Naive thymus-derived CD8-positive, alpha-beta T cell (primary cell): ENCODE measurements at places on chromosomes 5 and 9.
A peak's percentile ranks its signal among the peaks of the same experiment; 100 is the strongest.

- no peak for DNase-seq
Measured at GRCh38 chr5:7517006-7517405, 121.1 kb downstream of the ADCY2 start.

GRCh38 chr5:174520420-174521396 is 203.7 kb upstream of the MSX2 start:
- DNase-seq = no peak

DNA sequence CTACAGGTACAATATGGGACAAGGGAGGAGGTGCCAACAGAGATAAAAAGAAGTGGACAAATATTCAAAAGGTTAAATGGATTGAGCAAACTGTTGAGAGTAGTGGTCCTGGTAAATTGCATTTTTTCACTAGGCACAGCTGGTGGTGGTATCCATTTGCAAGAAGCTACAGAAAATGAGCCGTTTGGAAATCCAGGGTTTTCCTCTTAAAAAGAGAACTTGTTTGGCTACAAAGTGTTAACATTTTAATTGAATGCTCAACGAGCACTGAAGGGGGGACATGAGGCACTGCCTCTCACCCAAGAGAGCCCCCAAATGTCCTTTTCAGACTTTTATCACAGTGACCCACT is 491 bp upstream of the ZCCHC9 start:
- no peak for DNase-seq

DNA sequence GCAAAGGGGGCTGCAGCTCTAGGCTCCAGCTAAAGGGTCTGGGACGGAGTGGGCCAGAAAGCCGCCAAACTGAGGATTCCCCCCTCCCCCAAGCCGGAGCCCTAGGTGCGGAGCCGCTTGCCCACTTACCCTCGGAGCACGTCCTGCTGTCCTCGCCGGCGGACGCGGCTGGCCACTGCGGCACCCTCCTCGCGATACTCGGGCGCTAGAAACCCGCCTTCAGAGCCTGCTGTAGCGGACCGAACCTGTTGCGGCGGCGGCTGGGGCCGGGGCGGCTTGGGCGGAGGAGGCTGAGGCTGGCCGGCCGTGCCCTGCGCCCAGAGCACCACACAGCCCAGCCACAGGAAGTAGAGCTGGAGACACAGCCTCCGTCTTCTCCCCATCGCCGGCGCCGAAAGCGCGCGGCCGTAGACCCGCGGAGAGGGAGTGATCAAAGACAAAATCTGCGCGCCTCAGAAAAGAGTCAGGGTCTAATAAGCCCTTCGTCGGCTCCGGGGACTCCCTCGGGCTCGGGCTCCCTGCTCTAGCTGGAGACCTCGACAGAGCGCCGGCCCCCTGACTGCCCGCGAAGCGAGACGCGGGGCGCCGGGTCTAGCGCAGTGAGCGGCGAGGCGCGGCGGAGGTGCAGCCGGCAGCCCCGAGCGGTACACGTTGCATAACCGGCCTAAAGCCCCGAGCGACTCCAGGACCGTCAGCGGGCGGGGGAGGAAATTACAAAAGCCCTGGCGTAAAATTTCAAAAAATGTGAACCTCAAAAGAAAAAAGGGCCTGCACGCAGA is 635 bp downstream of the FBN2 start:
- DNase-seq = no peak

- DNase-seq = no peak
Measured at GRCh38 chr5:131791866-131792265, 5.0 kb downstream of the FNIP1 start.

DNA sequence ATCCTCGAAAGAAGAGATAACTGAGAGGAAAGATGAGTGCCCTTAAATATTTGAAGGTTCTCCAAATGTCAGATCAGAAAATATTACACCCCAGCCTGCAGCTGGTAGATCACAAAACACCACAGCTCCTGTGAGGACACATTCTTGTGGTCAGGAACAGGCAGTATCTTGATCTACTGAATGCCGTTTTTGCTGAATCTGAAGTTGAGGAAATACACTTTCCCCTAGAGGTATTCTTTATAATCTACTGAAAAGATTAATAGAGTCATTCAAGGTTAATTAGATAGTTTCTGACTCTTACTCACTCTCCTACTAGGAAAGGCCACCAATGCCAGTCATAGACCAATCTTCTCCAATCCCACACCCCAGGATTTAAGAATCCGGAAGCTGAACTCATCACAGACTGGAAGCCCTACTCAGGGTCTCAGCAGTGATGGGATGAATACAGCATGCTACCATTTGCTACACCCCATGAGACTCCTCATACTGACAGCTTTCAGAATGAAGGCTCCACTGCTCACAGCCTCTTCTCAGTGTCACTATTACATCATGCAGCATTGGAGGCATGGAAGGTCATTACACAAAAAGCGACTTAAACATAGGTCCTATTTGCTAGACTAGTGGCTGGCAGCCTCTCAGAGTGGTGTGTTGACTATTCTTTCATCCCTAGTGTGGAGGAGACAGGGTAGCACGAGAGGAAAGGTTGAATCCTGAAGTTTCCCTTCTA is 143.9 kb upstream of the SLC1A3 start:
- no peak for DNase-seq

GRCh38 chr9:129291041-129291501 is 113.0 kb upstream of the IER5L start:
- DNase-seq = no peak

- DNase-seq = no peak
Measured at GRCh38 chr5:167709625-167710024, 581.8 kb upstream of the WWC1 start.

DNA sequence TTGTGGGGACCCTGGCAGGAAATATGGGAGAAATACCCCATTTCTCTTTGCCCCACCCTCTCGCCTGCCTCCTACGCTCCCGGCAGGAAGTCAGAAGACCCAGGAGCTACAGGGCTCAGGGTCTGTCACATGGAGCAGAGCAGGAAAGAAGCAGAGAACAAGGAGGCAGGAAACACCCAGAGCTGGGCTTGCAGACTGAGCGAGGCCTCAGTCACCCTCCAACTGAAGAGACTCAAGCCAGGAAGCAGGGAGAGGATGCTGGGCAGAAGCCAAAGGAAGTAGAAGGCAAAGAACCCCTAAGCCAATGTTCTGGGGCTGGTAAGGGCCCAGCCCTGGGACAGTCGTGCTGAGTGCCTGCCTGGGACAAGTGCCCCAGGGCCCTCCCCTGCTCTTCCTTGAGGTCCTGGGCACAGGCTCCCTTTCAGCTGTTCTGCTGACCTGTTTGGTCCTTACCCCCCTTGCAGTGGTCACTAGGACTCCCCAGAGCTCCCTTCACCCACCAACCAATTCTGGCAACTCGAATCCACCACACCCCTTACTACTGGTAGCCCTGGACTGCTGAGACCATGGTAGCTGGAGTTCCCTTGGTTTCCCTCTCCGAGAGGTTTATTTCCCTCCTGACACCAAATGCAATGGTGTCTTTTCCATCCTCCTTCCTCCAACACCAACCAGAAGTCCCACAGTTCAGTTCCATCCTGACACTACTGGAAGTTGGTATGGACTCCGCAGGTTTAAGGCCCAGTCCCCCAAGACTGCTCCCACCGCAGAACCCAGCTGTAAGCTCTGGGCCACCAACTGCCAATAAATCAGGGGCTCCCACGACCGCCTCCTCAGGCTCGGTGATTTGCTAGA is 157.5 kb downstream of the COL23A1 start:
- peak; percentile 5 for DNase-seq

DNA sequence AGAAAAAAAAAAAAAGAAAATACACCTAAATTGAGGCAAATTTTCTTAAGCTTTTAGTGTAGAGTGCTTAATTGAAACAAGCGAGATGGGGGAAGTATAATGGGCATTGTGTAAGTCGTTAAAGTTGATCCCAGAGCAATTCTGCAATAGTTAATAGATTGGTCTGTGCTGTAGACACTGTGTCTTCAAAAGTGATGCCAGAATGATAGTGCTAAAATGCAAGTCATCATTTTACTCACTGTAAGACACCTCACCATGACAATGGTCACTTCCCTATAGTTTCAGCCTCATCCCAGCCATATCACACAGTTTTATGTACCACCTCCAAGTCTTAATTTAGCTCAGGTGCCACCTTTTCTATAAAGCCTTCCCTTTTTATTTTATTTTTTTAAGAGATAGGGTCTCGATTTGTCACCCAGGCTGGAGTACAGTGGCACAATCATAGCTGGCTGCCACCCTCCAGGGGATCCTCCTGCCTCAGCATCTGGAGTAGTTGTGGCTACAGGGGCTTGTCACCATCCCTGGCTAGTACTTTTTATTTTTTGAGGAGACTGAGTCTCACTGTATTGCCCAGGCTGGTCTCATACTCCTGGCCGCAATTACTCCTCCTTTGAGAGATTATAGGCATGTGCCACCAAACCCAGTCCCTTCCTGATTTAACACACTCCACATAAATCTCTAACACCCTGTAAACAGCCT is 6.2 kb downstream of the COX7C start:
- no peak for DNase-seq

GRCh38 chr9:132578367-132578932 is 4.0 kb upstream of the BARHL1 start:
- no peak for DNase-seq

DNA sequence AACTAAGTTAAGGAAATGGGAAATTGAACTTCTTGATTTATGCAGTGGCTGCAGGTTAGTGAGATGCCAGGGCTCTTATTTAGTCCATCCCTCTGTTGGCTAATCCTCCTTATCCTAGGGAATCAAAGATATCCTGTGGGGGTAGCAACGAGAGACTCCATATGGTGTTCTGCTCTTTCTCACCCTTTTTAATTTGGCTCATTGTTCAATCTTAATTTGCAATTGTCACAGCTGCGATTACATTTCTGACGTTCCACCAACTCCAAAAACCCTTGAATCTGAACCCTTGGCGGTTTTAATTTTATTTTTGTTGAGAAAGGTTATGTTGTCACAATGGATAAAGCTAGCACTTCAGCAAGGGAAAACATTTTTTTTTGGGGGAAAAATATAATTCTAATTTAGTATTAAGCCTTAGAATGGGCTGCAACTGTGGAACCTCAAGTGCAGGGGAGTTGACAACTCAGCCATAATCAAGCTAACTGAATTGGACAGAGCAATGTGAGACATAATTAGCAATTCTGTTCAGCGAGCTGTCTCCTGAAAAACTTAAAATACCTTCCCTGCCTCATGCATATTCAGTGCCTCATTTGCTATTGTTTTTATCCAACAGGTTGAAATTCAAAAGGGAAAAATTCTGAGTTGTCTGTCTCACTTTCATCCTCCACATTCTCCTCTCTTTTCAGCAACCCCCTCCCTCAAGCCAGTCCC is 91.3 kb downstream of the MAT2B start:
- no peak for DNase-seq

DNA sequence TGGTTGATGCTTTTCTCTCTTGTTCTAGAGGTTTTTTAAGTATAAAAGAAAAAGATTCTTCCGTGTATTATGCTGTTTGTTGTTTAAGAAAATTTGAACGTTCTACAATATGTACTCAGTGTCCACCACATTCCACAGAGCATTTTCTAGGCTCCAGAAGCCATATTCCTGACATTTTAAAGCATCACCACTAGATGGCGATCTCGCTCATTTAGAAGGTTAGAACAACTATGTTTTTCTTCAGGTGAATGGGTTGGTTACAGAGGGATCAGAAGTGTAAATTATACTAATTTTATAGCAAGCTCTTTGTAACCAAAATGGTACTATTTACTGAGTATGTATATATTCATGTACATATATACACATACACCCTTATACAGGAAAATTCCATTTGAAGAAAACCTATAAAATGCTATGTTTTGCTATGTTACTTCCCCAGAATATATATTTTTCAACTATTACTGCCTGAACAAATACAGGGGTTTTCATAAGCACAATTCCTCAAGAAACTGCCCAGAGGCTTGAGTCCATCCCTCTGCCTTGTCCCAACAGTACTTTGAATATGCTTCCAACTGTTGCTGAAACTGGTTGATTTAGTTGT is 284.3 kb downstream of the CCDC171 start:
- no peak for DNase-seq

DNA sequence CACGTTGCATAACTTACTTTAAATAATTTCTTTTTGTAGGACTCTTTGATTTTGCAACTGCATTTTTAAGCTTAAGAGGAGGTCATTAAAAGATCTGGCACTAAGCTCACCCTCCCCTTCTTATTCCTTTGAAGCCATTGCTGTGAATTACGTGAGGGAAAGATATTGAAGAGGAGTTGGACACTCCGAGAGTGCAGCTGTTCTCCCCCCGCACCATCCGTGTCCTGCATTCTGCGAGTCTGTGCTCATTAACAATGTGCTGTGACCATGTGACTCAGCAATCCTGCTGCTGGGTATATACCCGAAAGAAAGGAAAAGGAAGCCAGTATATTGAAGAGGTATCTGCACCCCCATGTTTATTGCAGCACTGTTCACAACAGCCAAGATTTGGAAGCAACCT is 40.0 kb downstream of the NXNL2 start:
- DNase-seq = no peak
